Epithelial cell of proximal tubule (primary cell): ENCODE measurements at places on chromosomes 2 and 18.

- DNase-seq = no peak
Measured at GRCh38 chr2:55118643-55119083, 68.4 kb upstream of the RTN4 start.

- DNase-seq = peak; percentile 30
Measured at GRCh38 chr2:75640621-75641121, 5.9 kb upstream of the MRPL19 start.

GRCh38 chr18:79275992-79276391, 119.7 kb upstream of the NFATC1 start:
- no peak for DNase-seq

DNA sequence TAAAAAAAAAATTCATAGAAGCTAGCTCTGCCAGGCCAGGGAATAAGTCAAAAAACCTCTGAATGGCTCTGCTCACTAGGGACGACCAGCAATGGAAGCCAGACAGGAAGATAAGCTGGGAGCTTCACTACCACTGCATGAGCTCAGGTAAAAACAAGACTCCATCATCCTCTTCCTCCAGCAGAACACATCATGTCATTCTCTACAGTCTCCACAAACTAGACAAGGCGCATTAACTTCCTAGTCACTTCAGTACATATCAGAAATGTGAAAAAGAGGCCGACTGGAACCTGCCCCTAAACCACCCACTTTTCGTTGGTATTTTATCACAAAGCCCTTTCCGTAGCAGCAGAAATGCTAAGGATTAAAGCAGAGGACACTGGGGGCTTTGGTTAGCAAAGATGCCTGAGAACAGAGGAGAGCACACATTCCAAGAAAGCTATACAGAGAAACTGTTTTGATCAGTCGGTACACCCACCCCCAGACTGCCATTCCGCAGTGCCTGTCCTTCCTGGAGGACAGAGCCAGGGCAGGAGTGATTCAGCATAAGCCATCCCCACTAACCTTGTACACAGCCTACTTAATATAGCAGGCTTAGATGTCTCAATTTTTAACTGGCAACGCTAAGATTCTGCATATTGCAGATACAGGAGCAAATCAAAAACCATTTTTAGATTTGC, 53.4 kb downstream of the AAK1 start:
- no peak for DNase-seq

GRCh38 chr2:47187069-47187468, 32.0 kb upstream of the STPG4 start:
- no peak for DNase-seq

GRCh38 chr2:238380336-238380735, 46.4 kb upstream of the ASB1 start:
- no peak for DNase-seq

DNA sequence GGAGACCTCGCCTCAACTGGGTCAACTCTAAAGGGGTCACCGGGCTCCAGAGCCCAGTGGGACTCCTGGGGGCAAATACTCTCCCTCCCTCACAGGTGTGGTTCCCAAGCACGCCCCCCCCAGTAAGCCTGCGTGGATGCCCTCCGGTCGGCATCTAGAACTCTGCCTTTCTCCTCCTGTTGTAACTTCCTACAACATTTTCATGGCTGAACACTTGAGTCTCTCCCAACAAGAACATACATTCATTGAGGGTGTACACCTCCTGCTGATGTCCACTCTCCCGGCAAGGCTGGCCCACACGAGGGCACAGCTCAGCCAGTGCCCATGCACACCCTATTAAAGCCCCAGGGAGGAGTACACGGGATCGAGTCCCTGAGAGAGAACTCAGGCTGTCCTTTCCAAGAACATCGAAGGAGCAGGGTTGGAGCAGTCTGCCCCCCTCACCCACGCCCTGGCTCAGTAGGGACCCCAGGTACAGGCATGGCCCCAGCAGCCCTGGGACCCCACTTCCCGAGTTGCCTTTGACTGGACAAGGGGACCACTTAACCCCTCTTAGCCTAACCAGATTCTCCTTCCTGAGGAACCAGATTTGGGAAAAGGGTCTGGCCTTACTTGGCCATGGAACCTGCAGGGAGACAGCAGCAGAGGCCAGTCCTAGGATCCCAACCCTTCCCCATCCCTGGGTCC, 37.4 kb downstream of the FAM178B start:
- DNase-seq = no peak

DNA sequence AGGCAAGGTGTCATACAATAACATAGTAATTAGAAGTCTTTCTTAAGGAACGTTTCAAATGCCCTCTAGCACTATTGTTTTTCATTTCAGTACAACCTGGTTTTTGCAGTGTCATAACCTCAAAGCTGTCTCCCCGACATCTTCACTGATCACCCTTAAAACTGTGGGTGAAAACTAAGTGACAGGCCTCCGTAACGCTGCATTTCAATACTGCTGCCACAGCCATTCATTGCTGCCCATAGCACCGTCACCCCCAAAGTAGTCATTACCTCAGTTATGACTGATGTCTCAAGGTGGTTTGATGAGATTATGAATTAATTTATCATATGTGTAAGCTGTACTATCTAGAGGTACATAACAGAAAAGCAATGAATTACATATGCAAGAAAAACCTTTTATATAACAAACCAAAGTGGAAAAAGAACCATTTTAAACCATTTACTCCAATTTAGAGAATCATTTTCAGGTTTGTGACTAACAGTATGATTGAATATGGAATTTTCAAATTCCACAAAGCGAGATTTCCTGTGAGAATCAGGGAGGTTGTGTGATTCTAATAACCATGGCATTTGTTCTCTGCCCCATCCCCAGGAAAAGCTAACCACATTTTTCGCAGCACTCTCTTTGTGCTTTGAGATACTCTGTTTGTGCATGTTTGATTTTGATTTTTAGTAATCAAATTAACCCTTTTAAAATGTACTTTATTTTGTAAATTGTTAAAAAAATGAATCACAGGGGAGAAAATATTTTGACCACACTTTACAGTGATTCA, 263.0 kb downstream of the PTGR3 start:
- DNase-seq = no peak

DNA sequence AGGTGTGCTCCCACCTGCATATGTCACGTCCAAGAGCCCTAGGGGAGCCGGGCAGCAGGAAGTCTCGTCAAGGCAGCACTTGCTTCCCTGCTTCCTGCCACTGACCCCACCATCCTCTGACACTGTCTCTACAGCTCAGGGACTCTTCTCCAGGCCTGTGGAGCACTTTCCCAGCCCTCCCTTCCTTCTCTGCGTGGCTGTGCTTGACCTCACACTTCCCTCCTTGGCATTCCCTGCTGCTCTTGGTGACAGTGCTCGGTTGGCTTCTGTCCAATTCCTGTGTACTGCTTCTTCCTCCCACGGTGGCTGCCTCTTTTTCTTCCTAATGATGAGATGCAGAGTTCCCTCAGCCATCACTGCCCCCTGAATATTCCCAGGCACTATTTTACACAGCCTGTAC, 2.8 kb downstream of the CIDEA start:
- DNase-seq = no peak

GRCh38 chr2:172196768-172197431, 94.2 kb upstream of the DLX2 start:
- DNase-seq = no peak

- no peak for DNase-seq
Measured at GRCh38 chr2:54871457-54872107, 148.1 kb downstream of the EML6 start.

DNA sequence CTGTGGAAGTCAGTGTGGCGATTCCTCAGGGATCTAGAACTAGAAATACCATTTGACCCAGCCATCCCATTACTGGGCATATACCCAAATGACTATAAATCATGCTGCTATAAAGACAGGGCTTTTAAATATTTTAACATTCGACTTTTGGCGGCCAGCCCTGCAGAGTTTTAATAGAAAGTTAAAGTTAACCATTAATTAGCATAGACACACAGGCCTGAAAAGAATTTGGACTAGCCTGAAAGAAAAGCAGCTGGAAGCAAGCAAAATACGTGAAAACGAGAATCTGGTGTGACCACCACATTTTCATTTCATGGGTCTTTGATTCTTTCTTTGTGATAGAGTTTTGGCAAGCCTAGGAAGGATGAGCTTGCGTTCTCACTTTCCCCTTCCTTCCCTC, 184.0 kb downstream of the SCG2 start:
- peak; percentile 43 for DNase-seq
